ENCODE measurements at places on chromosomes 4 and X.

GRCh38 chrX:47214435-47215077 is 3.9 kb upstream of the CDK16 start:
- no peak for DNase-seq

DNA sequence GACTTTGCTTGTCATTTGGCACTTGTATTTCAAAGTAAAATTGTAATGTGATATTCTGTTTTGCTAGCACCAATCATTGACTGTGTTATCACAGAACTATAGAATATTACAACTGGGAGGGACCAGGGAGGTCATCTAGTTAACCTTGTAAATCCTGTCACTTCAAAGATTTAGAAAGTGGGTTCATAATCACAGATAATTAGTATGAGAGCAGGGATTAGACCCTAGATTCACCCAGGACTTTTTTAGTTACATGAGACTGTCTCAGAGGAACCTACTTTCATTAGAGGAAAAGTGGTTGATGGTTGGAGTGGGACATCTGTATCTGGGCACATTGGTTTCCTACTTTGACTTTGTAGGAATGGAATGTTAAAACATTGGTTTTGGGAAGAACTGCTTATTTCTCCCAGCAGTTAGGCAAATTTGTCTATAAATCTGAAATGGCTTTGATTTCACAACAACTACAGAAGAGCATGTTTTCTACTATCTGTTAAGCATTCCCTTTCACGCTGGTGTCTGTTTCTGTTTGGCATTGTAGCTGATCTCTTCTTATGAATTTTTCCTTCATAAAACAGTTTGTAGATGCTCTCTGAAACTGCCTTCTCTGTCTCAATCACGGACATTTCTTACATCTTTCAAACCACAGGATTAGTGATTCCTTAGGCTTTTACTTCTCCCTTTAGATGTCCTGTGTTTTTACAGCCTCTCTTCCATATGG is 144.1 kb downstream of the DIPK2B start:
- no peak for DNase-seq

DNA sequence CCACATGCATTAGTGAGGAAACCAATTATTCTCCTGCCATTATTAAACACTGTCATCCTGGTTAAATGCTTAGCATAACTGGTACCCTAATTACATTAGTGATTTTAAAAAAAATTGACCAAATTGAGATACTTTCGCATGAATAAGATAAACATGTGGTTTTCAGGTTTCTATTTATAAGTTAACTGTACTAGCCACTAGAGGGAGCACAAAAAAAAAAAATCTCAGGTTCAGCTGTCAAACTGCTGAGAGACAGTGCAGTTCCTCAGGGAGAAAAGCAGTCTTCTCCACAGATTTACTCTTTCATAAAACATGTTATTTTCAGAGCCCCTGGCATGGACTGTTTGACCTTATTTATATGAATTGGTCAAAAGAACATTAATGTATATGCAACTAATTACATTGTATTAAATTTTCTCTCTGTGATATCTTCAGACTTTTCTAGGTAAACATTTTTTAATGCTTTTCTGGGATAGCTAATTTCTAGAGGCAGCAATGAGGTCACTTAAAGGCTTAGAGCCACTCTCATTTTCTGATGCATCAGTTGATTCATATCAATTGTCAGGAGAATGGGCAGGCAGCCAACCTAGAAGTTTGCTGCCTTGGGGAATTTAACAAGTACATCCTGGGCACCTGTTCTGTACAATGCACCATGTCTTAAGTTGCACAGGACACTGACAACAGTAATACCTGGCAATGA is 167.5 kb downstream of the CDS1 start:
- no peak for DNase-seq

DNA sequence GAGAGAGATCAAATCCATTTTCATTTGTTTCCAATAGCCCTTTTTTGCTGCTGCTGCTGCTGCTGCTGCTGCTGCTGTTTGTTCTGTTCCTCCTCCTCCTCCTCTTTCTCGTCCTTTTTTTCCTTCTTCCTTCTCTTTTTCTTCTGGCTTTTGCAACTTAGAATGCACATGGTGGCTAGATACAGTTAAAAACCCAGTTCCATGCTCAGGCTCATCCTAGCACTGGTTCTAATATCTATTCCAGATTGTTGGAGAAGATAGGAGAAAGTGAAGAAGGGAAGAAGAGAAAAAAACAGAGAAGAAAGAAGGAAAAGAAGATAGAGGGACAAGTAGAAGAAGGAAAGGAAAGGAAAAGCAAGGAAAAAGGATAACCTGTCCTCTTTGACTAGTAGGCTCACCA is 39.7 kb downstream of the VSIG4 start:
- DNase-seq: no peak

GRCh38 chr4:167380964-167381363 is 146.7 kb upstream of the SPOCK3 start:
- DNase-seq: no peak

- DNase-seq: no peak
These were observed 9.7 kb upstream of the ACSL4 start for GRCh38 chrX:109742722-109743121.

DNA sequence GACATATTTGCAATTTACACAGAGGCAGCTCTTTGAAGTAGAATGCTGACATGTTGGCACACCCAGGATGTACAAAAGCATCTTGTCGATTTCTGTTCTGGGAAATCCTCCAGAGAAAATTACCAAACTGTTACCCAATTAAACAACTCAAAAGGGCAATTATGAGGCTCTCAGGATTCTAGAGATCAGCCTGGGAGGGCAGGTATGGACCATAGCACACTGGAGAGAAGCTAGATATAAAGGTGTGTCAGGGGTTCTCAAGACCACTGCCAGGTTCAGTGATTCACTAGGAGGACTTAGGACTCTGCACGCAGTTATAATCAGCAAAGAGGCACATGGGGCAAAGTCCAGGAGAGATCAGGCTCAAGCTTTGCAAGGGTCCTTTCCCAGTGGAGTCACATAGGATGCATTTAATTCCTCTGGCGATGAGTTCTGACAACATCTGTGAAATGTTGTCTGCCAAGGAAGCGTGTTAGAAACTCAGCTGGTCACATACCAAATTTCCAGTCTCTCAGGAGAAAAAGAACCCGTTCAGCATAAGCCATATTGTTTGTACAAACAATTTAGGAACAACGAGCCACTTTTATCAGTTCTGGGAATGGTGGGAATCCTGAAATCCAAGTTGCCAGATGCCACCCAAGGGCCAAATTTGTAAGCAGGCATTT is 100.8 kb downstream of the SYTL5 start:
- DNase-seq: no peak

GRCh38 chr4:153485359-153485758 is 19.2 kb downstream of the TMEM131L start:
- DNase-seq: no peak

- DNase-seq: no peak
These were observed 271.4 kb downstream of the PTTG2 start for GRCh38 chr4:38231626-38232025.

- no peak for DNase-seq
These were observed 133.6 kb downstream of the CPE start for GRCh38 chr4:165512424-165512823.

DNA sequence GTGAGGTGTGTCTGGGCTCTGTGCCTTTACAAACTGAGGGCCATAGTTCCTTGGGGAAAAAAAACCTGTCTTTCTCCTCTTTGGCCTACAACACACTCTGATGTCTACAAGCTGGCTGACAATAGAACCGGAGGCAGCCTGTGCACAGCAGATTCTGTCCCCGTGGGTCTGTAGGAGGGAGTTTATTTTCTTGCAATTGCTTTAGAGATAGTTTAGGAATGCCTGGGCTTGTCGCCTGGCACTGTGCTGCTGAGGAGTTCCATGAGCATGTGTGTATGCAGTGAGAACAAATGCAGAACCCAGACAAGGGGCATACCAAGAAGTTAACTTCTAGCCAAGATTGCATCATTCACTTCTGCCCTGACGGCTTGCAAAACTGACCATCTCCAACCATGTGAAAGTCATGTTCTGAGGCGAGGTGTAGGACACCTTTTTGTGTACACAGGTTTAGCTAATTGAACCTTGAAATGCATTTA is 54.1 kb downstream of the CCNI start:
- no peak for DNase-seq

DNA sequence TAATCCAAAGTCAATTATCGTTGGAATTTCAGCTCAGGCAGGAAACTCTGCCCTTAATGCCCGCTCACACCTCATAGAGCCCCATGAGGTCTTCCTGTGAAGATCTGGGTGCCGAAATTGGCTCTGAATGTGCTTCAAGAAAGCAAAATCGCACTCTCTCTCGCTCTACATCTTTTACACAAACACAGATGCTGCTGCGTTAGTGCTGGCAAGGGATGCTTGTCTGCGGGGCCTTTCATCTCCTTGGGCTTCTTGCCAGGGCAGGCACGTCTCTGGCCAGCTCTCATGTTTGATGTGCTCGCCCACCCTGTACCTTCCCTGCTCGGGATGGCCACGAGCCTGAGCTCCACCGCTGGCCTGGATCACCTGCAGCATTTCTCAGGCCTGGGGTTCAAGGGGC is 66.5 kb downstream of the CLCN4 start:
- no peak for DNase-seq

- DNase-seq: no peak
These were observed 1.7 kb upstream of the METTL14 start for GRCh38 chr4:118683513-118683912.

DNA sequence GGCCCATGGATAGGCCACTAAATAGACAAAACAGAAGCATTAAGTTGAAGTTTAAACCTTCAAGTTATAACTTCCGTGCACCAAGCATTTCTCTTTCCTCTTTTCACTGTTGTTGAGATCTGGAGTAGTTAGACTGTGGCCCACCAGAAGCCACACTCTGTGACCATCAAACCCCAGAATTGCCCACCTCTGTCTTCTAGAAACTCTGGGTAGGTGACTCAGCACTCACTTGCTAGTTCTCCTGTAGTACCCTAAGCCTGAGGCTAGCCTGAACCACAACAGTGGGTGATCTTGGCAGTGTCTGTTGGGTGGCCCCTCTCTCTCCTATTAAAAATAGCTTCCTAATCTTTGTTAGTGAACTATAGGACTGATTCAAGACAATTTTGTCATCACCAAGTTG is 24.6 kb upstream of the CD40LG start:
- peak; percentile 51 for DNase-seq

- DNase-seq: no peak
These were observed 27.5 kb downstream of the UBE2D3 start for GRCh38 chr4:102799816-102800215.

DNA sequence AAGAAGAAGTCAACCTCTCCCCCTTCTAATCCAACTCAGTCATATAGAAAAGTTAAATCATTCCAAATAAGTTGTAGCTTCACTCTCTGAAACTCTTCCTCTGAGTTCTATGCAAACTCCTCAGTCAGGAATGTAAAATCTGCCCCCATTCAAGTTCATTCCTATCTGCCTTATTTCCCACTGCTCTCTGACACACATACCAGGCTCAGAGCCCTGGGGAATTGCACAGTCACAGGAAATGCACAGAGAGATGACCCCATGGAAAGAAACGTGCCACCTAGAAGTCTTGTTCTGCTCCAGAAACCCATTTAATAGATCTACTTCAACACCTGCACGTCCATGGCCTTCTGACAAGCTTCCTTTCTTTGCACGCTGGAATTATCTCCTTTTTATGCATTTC is 236.0 kb upstream of the VCX3A start:
- no peak for DNase-seq
